AG20443 (cell line): ENCODE measurements at places on chromosomes 5 and 9.

DNA sequence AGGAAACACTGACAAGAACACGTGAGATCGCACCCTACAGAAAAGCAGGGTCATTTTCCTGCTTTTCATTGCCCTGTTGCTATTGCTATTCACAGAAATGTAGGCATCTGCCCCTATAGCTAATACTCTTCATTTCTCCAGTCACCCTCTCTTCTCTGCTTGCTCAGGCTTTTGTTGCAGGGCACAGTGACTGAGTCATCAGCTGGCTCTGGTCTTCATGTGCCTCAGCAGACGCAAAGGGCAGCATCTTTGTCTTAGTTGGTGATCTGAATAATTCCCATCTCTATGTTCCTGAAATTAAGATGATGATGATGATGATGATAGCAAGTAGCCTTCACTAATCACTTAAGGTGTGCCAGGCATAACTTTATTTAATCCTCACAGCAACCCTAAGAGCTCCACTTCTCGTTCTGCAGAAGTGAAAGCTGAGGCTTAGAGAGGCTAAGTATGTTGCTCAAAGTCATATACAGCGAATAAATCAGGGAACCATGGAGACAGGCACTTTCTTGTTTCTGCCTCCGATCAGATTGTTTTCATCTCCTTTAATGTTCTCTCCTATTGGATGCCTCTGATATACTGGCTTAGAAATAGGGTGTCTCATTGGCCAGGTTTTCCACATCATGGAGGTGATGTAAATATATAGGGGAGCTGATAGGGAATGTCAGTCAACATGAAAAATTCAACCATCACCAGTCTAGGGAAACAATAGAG, 133.0 kb upstream of the STK32A start:
- peak; percentile 37 for DNase-seq

- DNase-seq = peak; percentile 21
Observed at GRCh38 chr5:155069961-155070360, 56.4 kb downstream of the KIF4B start.

GRCh38 chr9:76526026-76526425, 67.0 kb downstream of the GCNT1 start:
- DNase-seq = no peak

GRCh38 chr5:74966141-74967026, 86.0 kb downstream of the GCNT4 start:
- peak; percentile 29 for DNase-seq

DNA sequence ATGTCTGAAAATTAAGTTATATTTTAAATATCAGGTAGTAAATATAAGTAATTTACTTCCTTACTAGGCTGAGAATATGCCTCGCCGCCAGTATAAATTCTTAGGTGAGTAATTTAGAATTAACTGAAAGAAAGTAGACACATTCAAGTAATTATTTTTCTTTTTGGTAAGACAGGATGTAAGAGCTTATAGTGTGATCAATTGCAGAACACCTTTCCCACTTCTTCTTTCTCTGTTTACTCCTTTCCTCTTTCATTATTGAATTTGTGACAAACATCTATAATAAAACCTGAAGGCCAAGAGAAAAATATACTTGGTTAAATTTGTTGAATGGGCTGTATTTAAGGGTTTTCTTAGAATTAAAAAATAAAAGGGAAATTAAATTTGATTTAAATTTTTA, 195.1 kb upstream of the CDKN2B start:
- DNase-seq = no peak

- no peak for DNase-seq
Observed at GRCh38 chr9:34658461-34658860, 4.0 kb downstream of the CCL27 start.

DNA sequence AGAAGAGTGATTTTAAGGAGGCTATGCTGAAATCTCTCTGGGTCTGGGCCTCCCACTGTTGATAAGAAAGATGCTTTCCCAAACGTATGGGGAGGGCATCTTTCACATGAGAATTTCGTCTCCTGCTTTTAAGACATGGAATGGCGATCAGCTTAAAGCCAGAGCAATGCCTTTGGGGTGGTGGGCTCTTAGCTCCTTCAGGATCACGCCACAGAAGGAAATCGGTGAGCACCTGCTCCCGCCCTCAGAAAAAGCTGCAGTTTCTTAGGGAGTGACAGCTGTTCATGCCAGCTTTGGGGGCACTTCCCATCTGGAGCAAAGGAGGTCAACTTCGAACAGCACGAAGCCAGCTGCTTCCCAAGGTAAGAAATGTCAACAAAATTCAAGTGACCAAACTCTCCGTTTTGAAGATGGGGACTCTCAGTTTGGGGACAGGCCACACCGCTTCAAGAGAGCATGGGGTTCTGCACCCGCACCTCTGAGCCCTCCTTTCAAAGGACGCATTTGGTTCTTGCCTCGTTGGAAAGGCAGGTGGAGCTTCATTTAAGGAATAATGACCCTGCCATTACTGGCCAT, 39.0 kb downstream of the TRIP13 start:
- DNase-seq = no peak

DNA sequence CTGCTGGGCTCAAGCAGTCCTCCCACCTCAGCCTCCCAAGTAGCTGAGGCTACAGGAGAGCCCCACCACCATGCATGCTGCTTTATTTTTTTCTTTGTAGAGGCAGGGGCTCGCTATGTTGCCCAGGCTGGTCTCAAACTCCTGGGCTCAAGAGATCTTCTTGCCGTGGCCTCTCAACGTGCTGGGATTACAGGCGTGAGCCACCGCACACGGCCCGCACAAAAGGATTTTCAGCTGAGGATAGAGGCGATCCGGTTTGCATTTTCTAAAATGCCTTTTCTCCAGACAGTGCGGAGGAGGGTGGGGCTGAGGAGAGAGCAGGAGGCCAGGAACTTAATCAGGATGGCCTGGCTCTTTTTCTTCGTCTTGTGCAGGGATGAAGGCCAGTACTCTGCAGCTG, 6.9 kb downstream of the HRH2 start:
- no peak for DNase-seq

DNA sequence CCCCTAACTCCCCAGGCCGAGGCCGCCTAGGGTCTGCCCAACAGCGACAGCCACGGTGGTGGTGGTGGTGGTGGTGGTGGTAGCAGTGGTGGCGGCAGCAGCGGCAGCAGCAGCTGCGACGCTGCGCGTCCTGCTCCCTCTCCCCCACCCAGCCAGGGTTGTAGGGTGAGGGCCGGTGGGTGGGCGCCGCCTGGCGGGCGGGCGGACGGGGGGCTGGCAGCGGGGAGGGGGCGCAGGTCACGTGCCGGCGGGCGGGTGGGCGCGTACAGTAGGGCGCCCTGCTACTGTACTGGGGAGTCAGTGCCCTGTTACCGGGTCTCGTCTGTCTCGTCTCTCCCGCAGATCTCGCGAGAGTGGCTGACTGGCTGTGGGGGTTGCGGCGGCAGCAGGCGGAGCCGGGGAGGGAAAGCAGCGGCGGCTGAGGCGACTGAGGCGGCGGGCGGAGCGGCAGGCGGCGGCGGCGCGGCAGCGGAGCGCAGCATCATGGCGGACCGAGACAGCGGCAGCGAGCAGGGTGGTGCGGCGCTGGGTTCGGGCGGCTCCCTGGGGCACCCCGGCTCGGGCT, at the start of gene PURA:
TSS of gene PURA (plus strand) at position 411 of the 565 bp plus-strand sequence. CDS start at position 484, 73 bp downstream.
- DNase-seq = peak; percentile 96

GRCh38 chr5:178870411-178870810, 10.7 kb downstream of the ZNF354B start:
- no peak for DNase-seq

DNA sequence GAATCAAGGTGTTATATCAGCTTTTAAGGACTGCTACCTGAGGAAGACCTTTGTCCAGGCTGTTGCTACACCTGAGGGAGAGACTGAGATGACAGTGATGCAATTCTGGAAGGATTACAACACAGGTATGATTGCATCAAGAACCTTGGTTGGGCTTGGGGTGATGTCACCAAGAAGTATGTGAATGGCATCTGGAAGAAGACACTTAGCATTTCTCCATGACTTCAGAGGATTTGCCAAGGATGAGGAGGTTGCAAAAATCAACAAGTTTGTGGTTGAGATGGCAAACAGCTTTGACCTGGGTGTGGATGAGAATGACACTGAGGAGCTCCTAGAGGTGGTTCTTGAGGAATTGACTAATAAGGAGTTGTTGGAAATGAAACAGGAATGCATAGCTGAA, 67.9 kb upstream of the PANK3 start:
- DNase-seq = peak; percentile 67

GRCh38 chr5:128532127-128532526, 5.9 kb downstream of the FBN2 start:
- no peak for DNase-seq

DNA sequence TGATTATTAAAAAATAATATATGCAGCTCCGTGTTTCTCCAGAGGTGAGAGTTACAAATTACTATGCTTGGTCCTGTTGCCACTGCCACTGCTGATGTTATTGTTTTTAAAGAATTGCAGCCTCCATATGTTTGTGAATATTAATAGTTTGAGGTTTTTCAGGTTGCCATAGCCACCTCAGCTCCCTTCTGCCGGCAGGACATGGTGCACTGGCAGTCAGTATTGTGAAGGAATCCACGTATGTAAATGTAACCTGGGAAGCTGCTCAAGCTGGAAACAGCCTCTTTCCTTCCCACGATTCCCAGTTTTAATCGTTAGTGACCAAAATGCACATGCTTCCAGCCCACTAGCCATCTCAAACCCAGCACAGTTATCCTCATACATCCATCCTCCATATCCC, 184.4 kb upstream of the CCNG1 start:
- no peak for DNase-seq

DNA sequence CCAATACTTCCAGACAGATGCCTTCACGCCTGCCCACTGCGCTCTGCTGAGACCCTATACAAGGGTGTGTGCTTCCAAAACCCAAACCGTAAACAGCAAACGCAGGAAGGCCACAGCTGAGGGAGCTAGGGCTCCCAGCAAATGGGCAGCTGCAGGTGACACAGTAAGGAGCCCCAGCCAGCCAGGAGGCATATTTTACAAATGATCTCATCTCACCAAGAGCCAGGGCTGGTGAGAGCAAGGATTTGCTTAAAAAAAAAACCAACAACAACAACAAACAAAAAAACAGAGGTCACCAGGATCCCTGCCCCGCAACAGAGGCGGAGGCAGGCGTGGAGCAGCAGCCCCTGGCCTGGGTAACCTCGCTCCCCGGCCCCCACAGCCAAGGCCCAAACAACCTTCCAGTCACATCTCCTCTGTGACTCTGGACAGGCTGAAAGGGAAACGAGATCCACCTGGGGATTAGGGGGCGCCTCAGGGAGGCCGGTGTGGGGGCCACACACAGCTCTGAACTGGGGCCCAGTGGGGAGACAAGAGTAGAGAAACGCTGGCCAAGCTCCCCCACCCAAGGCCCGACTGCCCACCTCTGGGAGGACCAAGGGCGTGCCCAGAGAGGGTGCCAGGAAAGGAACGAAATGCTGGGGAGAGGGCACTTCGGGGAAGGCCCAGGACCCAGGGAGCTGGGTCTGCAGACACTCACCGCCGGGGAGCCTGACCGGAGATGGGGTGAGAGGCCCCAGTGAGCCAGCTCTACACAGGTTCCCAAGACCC, 3.3 kb downstream of the NACC2 start:
- DNase-seq = no peak

DNA sequence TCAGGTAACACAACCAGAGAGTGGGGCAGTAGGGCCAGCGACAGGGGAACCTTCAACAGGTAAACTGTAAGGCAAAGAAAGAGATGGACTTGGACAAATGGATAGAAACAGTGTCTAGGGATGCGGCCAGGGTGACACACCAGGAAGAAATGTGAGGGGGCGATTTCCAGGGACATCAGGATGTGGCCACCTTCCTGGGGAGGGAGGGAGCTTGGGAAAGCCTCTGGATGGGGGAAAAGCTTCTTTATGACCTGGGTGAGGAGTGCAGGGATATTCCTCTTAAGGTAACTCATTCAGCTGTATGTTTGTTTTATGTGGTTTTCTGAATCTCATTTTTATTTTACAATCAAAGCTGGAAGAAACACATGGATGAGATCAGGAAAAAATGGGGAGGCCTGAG, 11.9 kb upstream of the NXNL2 start:
- DNase-seq = peak; percentile 62

DNA sequence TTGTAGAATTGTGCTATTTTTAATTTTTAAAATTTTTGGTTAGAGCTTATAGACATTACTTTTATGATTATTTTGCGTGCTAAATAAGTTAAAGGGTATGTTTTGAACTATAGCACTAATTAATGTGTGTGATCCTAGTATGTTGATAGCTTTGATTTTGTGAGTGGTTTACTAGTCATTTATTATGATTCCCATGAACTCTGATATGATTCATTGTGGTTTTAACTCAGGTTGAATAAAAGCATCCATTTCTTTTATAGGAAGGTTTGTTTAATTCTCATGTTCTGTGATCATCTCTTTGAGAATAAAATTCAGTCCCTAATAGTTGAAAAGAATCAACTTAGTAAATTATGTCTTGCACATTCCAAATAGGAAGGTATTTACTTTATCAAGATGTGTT, 22.5 kb downstream of the C5orf22 start:
- DNase-seq = no peak

- DNase-seq = no peak
Observed at GRCh38 chr9:68979538-68980314, 34.2 kb downstream of the PRKACG start.

GRCh38 chr5:85663708-85664031, 954.1 kb upstream of the COX7C start:
- no peak for DNase-seq

GRCh38 chr9:136900556-136900955, 14.2 kb downstream of the TRAF2 start:
- DNase-seq = no peak

DNA sequence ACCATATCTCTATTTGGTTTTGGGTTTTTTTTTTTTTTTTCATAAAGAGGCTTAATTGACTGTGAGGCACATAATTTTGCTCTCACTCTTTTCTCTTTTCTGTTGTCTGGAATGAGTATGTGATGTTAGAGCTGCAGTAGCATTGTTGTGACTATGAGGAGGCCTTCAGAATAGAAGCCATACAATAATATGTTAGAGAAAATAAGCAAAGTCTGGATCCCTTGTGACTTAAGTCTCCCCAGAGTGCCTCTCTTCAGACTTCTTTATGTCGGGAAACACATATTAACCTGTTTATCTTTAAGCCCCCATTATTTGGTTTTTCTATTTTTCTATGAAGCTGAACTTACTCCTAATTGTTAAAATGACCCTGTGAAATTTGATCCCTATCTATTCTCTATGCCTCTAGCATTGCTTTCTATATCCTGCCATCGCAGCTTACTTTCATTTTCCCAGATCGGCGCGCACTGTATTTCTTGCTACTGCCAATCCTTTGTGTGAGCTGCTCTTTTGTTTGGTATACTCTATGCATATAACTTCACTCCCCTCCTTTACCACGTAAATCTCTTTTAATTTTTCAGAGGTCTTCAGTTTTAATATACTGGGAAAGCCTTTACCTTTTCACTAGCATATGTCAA, 372.5 kb upstream of the KCNN2 start:
- DNase-seq = no peak

DNA sequence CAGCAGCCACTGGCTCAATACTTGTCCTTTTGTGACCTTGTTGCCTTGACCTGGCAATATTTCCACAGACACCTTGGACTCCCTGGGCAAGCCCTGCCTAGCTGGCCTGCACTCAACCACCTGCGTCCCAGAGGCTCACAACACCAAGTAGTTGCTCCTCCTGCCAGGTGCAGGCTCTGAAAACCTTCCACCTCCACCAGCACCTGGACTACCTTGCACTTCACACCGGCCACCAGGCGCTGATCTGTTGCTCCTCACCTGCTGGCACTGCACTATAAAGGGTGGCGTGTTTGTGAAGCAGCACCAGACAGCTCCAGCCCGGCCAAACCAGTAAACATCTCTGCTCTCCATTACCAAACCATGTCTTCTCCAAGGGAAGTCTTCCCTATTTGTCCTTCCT, 997.7 kb downstream of the PTPRD start:
- no peak for DNase-seq

GRCh38 chr5:32298059-32298415, 14.7 kb downstream of the MTMR12 start:
- no peak for DNase-seq
